Activated CD4-positive, CD25-positive, alpha-beta regulatory T cell (primary cell): ENCODE measurements at places on chromosomes 7 and 10.

DNA sequence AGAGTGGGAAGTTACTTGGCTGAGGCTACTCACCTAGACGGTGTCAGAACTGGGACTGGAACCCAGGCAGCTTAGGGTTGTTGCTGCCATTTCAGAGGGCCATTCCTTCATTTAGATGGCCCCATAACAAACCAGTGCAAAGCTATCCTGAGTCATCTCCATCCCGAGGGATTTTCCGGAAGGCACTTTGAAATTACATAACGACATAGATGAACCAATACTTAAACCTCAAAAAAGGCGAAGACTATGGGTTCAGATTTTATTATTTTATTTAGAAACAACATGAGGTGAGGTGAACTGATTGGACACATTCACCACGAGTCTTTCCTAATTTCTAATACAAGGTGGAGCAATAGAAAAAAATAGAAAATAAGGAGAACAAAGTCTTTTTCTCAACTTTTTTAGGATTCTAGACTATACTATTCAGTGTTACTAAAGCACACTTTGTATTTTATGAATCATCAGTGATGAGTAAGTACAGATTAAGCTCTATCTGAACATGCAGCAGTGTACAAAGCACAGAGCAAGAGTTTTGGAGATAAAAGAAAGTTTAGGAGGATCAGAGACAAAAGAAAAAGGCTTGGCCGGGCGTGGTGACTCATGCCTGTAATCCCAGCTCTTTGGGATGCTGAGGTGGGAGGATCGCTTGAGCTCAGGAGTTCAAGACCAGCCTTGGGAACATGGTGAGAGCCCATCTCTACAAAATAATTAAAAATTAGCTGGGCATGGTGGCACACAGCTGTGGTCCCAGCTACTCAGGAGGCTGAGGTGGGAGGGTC is 79.5 kb upstream of the SVIL start:
- DNase-seq, result no peak

DNA sequence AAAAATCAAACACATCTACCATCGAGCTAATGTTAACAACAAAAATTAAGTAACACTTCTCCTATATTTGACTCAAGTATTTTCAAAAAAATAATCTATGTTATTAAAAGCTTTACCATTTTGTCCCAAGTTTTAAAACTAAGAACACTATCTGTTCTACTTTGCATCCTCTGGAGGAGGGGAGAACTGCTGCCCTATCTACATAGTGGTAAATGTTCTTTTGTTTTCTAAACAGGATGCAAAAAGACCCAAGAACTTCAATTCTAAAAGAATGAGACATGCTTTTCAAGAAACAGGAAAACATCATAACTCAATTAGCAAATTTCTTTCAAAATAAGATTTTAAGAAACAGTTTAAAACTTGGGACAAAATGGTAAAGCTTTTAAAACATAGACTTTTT is 14.8 kb downstream of the SLC26A3 start:
- DNase-seq, result no peak

DNA sequence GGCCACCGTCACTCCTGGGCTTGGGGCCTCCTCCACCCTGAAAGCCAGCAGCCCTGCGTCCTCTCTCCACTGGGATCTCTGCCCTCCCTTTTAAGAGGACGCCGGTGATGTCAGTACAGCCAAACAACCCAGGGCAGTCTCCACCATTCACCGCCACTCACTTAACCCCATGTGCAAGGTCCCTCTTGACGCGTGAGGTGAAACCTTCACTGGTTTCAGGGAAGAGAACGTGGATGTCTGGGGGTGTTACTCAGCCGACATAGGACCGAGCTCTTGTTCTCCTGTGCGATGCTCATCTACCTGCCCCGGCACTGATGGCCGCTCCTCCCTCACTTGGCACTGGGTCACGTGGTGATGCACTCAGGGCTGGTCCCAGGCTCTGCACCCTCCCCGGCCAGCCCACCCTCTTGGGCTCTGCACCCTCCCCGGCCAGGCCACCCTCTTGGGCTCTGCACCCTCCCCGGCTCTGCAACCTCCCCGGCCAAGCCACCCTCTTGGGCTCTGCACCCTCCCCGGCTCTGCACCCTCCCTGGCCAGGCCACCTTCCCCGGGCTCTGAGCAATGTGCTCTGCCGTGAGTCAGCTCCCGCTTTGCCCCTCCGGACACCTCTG is 36.1 kb downstream of the ADGRA1 start:
- no peak for DNase-seq

DNA sequence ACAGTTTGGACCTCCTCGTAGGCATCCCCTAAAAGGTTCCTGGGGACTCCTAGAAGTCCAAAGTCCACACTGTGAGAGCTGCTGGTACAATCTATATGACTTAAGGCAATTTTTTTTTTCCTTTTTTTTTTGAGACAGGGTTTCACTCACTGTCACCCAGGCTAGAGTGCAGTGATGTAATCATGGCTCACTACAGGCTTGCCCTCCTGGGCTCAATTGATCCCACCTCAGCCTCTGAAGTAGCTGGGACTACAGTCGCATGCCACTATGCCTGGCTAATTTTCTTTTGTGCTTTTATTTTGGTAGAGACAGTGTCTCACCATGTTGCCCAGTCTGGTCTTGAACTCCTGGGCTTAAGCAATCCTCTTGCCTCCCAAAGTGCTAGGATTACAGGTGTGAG is 4.6 kb upstream of the SPOCK2 start:
- no peak for DNase-seq

GRCh38 chr7:99379043-99379577 is 4.6 kb downstream of the ARPC1B start:
- DNase-seq, result no peak

DNA sequence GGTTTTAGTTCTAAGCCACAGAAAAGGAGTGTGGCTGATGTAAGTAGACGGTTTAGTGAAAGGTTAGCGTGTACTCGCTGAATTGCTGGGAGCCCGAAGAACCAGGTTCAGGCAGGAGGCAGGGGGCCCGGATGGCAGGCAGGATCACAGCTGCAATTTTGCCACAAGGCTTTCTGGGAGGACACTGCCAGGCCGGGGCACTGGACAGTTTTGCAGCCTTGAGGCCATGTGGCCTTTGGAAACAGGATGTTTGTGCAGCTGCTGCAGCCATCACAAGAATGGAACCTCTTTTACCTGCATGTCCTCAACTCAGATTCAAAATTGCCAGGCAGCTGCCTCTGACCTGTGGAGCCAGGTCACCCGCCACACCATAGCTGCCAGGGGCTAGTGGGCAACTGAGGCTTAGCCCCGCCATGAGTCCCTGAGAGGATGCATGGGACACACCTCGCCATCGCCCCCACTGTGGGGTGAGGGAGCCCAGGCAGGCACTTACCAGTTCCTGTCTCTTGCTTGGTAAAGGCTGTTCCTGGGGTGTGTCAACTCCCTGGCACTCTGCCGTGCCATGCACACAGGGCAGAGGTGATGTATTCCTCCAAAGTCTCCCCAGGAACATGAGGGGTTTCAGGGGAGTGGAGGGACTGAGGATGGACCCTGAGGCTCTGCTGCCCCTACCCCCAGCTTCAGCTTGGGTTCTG is 188.6 kb downstream of the RPS24 start:
- no peak for DNase-seq

DNA sequence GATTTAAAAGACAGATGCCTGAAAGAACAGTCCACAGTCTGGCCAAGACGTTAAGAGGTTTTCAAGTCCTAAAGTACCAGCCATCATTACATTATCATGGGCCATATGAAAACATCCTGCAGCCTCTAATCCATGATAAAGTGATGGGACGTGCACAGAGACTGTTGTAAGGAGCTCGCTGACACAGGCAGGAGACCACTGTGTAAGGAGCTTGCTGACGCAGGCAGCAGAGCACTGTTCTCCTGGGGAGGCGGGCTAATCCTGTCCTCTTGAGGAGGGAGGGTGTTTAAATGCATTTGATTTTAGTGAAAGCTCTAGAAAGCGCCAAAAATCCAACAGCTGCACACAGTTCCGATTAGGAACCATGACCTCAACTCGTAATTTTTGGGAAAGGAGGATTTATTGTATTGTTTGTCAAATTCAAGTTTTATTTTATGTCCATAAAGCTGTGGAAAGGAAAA is 16.9 kb downstream of the SVIL start:
- no peak for DNase-seq

- no peak for DNase-seq
Observed at GRCh38 chr7:2488272-2488645, 12.1 kb upstream of the GRIFIN start.

DNA sequence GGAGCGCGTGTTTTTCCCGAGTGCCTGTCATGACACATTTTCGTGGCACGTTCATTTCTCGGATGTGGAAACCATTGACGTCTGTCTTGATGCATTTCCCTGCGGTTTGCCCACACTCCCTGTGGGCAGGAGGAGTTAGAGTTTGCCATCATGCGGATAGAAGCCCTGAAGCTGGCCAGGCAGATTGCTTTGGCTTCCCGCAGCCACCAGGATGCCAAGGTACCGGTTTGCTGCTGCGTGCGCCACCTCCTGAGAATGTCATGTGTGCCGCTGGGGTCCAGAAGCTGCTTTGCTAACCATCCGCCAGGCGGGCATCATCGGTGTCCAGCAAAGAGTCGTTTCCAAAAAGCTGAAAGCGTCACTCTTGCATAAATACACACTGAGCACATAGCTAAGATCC is 40.9 kb upstream of the BTBD16 start:
- DNase-seq, result no peak

GRCh38 chr10:4443419-4443818 is 382.6 kb upstream of the AKR1E2 start:
- DNase-seq, result no peak

DNA sequence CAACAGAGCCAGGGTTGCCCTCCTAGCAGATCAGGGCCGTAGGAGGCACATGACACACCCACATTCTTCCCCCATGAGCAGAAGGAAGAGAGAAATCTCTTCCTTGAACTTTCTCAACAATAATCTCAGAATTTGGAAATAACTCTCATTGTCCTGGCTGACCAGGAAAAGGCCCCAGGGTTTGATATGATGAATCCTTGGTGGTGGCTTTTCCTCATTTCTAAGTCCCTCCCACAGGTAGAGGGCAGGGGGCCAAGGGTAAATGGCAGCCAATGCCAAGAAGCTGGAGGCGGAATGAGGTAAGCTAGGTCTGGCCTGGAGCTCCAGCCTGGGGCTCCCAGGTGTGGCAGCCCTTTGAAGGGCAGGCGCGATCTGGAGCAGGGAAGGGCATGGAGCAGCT is 67.8 kb downstream of the GRB10 start:
- no peak for DNase-seq

- DNase-seq, result no peak
Observed at GRCh38 chr7:7017707-7018280, 164.6 kb upstream of the C1GALT1 start.

- DNase-seq, result no peak
Observed at GRCh38 chr7:7988706-7989105, 20.1 kb downstream of the GLCCI1 start.

DNA sequence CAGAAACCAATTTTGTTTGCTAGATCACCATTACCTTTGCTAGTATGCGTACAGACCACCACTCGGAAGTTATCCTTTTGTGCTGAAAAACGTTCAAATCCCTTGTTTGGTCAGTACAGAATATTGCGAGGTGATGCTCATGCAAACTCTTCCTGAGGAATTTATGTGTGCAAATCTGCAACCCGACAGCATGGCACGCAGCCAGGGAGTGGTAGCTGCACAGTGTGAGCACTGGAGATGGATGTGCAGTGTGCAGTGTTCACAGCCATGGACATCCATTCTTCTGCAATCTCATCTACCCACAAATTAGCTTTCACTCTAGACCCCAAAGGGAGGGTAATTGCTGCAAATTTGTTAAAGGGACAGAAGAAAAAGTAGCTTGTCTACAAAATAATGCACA is 72.2 kb downstream of the CACUL1 start:
- DNase-seq, result no peak

DNA sequence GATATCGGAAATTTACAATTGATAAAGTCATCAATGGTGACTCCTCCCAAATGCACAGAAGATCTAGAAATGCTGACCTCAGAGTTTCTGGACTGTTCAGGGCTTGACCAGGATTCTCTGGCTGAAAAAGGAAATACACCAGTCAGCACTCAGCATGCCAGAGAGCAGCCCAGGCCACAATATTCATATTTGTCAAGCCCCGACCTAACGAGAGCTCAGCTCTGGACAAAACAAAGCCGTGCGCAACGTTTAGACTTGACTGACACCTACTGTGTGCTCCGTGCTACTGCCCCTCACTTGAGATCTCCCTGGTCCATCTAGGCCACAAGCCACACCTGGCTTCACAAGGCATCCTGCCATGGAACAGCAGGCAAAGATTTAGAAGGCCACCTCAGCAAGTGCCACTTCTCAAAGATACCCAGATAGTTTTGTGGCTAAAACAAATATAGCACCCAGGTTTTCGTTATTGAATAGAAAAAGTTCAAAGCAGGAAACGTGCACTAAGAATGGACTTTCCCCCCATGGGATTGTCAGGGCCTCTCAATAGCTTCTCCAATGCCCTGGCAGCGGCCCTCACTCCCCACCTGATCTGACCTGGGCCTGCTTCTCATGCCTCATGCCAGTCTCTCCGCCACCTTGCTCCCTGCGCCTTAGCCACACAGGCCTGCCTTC is 218.3 kb downstream of the FAM107B start:
- no peak for DNase-seq

DNA sequence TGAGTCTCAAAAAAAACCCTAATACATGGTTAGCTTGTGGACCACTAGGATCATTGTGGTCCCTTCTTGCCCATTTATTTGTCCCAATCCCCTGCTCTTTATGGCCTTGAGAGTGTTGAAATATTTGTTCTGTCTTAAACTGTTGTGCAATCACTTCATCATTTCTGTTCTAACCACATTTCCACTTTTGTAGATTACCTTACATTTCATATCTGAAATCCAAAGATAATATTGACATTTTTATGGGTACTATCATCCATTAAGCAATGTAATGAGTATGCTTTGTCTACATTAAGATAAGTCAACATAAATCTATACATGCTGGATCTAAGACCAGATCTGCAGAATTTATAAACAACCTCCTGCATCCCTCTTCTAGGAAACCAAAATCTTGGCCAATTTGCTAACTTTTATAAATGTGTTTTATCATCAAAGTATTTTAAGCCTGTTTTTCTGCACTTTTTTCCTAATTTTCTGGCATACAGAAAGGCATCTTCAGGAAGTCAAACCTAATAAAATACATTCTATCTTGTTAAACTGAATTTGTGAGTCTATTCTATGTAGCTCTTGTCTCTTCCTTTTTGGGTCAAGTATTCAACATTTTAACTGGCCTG is 359.4 kb upstream of the CELF2 start:
- DNase-seq, result no peak

DNA sequence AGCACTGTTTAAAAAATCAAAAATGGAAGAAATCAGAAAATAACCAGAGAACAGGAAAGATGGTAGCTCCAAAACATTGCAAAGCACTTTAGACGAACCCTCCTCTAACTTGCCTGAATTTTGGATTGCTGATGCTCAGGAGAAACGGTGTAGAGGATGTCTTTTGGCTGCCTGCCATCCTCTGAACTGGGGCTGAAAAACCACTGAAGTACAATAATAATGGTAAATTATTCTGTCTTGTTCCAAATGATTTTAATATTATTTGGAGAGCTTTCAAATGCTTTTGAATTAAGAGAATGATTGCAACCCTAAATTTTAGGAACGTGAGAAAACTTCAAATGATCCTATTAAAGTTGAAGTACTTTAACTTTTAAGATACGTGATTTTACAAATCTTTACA is 167.3 kb upstream of the SLC13A1 start:
- no peak for DNase-seq

GRCh38 chr10:110788620-110789385 is 82.9 kb upstream of the PDCD4 start:
- DNase-seq, result no peak
